ENCODE measurements at places on chromosomes 11 and 22.
A peak's percentile ranks its signal among the peaks of the same experiment; 100 is the strongest.

DNA sequence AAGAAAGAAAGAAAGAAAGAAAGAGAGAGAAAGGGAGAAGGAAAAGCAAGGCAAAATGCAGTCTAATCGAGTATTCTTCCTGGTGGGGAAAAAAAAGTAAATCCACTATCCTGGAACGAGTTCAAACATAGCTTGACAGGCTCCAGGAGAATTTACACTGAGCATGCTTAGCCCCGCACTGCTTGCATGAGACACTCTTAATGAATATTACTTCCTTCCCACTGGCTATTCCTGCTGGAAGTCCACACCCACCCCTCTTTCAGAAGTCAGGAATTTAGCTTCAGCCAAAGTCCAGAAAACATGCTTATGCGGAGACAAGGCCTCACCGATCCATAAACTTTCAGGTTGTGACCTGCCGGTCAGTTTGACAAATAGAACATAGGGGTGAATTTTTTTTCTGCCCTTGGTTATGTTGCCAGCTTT lies 251.8 kb upstream of the BLID start:
- DNase-seq: no peak

GRCh38 chr11:117875382-117876058 lies 938 bp downstream of the FXYD6 start:
- DNase-seq: peak; percentile 56

DNA sequence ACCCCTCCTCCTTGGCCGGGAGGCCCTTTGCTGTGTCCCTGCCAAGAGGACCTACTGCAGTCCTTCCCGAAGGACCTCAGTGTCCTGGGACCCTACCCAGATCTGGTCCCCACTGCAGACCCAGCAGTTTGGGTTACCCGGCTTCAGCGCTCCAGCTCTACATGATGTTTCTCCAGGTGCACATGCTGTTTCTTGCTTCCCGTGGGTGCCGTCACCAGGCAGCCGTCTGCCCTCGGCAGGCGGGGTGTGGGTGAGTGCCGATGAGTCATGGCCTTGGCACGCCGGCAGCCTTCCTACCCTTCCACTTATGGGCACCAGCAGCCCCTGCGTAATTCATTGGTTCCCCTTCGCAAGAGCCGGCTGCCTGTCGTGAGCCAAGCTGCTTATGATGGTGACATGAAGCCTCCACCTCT lies 101.8 kb downstream of the BCR start:
- no peak for DNase-seq

GRCh38 chr11:61632096-61632495 lies 48.1 kb upstream of the DAGLA start:
- DNase-seq: no peak

DNA sequence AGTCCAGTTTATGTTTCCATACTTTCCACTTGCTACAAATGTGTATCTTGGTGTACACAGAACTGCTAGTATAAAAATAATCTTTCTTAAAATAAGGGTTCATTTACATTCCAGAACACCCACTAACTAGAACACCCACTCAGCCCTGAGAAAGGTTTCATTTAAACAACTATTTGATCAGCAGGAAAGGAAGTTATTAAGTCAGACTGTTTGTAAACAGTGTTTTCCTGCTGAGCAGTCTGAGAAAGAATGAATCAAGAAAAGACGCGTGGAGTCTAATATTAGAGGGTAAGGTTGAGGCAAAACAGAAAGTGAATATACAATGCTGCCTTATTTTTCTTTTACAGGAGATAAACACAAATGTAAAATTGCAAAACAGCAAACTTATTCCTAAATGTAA lies 32.7 kb downstream of the NARS2 start:
- peak; percentile 13 for DNase-seq
